ENCODE measurements at places on chromosomes 13 and 19.
A peak's percentile ranks its signal among the peaks of the same experiment; 100 is the strongest.

GRCh38 chr13:23949736-23950135, 52.4 kb upstream of the C1QTNF9B start:
- DNase-seq: no peak

GRCh38 chr19:30024091-30024490, 82.1 kb downstream of the URI1 start:
- DNase-seq: no peak

DNA sequence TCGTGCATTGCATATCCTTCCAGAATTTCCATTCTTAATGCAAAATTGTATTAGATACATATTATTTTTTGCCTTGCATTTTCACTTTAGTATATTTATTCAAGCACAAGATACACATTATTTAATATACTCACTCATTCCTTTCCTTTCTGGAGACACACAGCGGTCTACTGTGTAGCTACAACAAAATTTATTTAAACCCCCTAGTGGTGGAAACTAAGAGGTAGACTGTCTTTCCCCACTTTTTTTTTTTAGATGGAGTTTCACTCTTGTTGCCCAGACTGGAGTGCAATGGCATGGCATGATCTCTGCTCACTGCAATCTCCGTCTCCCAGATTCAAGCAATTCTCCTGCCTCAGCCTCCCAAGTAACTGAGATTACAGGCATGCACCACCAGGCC, 2040.3 kb upstream of the PCDH20 start:
- no peak for DNase-seq

DNA sequence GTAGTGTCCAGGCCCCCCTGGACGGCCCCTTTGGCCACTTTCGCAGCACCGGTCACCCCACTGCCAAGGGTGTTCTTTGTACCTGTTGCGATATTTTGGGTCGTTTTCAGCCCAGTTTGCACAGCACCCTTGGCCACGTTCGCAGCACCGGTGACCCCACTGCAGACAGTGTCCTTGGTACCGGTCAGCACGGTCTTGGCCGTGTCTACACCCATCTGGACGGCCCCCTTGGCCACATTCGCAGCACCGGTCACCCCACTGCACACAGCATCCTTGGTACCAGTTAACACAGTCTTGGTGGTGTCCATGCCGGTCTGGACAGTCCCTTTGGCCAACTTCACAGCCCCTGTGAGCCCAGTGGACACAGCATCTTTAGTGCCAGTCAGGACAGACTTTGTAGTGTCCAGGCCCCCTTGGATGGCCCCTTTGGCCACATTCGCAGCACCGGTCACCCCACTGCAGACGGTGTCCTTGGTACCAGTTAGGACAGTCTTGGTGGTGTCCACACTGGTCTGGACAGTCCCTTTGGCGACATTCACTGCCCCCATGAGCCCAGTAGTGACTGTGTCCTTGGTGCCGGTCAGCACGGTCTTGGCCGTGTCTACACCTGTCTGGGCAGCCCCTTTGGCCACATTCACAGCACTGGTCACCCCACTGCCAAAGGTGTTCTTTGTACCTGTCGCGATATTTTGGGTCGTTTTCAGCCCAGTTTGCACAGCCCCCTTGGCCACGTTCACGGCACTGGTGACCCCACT, 6.8 kb downstream of the PLIN4 start:
- DNase-seq: no peak

- no peak for DNase-seq
Measured at GRCh38 chr19:13003081-13003480, 7.8 kb downstream of the NFIX start.

- DNase-seq: peak; percentile 70
Measured at GRCh38 chr19:34220472-34221063, 33.8 kb upstream of the GARRE1 start.

DNA sequence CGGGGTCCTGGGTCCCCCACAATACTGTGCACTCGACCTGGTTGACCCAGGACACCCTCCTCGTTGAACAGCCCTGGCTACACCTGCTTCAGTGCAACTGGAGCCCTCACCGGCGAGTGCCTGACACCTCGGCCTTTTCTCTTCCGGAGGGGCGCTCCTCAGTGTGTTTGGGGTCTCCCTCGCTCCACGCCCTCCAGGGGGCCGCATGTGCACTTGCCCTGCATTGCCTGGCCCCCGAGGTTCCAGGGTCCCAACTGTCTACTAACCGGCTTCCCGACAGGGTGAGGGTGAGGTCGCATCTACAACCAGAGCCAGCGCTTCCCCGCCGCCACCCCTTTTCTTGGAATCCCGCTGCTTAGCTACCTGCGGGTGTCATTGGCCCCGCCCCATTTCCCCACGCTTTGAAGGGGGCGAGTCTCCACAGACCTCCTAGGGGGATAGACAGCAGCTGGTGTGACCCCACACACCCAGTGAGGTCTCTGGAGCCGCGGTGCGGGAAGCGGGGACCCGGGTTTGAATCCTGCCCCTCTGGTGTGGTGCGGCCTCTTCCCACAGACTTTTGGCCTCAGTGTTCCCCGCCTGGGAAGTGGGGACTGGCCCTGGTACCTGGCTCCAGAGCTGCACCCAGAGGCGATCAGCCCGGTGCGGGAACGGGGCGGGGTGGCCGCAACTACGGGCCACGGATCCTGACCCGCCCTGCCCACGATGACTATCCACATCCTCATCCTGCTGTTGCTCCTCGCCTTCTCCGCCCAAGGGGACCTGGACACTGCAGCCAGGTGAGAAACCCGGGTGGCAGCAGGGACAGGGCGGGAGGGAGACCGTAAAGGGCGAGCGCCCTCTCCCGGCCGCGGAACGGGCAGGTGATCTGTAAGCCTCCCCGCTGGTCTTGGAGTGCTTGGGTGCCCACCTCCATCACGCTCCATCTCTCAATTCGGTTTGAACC, at the start of gene ADM5:
TSS of gene ADM5 (plus strand) at position 462 of the 946 bp plus-strand sequence. CDS start at position 706, 244 bp downstream.
- DNase-seq: no peak

Data from H4 (cell line).